ENCODE measurements at places on chromosomes 6 and 20.

DNA sequence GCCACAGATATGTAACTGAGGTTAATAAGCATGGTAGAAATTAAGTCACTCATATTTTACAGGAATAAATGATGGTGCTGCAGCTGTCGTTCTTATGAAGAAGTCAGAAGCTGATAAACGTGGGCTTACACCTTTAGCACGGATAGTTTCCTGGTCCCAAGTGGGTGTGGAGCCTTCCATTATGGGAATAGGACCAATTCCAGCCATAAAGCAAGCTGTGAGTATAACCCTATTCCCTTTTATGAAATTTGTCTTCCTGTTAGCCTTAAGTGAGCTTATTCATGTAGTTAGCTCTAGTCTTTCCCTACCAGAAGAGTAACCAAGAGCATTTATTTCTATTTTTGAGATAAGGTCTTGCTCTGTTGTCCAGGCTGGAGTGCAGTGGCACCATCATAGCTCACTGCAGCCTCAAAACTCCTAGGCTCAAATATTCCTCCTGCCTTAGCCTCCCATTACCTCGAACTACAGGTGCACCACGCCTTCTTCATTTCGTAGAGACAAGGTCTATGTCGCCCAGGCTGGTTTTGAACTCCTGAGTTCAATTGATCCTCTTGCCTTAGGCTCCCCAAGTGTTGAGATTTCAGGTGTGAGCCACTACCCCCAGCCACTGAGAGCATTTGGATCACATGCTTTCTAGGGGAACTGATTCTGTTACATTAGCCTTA is 12.0 kb downstream of the TCP1 start:
- no peak for DNase-seq

GRCh38 chr20:50873585-50873984 is 57.7 kb downstream of the ADNP start:
- DNase-seq, result no peak

DNA sequence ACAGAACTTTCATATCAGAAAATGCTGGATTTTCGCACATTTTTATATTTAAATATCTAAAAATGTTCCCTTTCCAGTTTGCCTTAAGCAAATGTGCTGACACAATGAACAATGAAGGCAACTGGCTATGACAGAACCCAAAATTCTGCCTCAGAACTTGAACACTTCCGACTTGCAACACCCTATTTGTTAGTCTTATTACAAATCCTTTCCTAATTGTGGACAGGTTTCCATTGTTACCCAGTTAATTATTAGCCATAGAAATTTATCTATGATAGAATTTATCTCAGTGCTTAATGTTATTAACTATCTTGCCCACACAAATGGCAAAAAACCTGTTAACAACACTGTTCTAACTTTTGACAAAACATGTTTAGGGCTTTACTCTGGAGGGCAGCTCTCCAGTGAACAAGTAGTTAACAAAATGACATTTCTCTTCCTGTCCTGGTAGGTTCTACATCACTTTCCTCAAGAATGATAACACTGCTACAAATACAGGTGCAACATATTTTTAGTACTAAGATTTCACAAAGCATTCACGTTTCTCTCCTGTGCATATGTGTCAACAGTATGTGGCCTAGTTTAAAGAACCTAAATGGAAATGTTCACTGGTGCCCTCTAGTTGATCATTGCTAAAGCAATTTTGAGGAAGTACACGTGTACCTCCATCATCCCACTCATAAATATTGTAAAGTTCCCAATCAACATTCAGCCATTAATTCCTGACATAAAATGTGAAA is 58.4 kb downstream of the HIVEP2 start:
- DNase-seq, result no peak

DNA sequence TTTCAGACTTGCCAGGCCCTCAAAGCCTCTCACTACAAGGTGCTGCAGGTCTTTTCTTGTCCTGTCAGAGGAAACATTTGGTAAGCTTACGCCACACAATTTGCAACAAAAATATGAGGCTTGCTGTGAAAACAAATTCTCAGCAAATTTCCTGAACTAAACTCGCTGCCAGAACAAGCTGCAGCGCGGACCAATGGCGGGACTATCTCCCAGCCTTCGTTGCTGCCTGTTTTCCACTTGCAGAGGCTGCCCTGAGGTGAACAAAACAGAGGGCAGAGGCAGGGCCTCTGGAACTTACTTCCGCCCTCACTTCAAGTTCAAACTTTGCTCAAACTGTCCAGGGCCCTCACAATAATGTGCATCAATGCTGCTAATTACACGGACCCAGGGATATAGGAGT is 12.4 kb downstream of the UQCC2 start:
- DNase-seq, result no peak

- no peak for DNase-seq
Observed at GRCh38 chr6:48037946-48038345, 73.1 kb downstream of the PTCHD4 start.

- no peak for DNase-seq
Observed at GRCh38 chr6:136136274-136136673, 113.8 kb downstream of the MTFR2 start.

GRCh38 chr6:113209315-113209714 is 647.8 kb upstream of the MARCKS start:
- no peak for DNase-seq

DNA sequence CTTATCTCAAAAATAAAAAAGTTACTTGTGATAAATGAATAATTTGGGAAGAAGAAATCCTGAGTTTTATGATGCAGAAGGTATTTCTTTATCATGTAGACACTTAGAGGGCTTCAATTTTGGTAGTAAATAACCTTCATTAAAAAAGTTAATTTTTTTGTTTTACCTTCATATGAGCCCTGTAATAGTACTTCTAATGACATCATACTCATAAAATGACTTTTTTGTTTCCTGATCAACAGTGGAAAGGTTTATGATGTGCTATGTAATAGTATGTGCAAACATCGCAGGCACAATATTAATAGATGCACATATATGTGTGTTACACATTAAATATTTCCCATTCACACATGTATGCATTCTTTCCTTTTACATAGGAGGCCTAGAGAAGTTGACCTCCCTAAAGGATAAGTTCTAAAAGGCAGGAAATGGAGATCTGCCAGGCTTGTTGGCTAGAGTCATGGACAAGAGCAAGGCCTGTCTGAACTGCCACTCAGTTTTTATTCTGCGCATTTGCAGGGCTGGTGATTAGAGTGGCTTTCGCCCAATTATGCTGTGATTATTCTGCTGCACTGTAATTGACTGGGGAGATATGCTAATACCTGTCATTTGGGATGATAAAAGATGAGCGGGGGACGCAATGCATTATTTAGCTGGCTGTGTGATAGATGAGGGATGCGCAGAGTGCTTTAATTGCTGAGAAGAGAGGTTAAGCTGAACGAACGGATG is 272.6 kb downstream of the TMEM242 start:
- no peak for DNase-seq

DNA sequence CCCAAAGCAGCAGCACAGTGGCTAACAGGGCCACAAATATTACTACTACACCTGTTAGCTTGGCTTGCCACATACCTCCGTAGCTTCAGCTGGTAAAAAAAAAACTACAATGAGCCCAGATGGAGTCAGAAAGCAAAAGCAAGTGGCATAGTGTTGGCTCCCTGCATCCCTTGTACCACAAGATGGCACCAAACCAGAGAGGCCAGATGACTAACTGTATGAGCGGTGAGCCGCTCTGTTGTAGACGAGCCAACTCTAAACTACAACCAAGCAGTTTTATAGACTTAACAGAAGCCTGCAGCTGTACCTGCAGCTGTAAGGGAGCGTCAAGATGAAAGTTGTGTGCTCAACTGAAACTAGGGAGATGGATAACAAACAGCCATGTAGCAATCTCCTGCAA is 84.5 kb upstream of the MCHR2 start:
- DNase-seq, result no peak

DNA sequence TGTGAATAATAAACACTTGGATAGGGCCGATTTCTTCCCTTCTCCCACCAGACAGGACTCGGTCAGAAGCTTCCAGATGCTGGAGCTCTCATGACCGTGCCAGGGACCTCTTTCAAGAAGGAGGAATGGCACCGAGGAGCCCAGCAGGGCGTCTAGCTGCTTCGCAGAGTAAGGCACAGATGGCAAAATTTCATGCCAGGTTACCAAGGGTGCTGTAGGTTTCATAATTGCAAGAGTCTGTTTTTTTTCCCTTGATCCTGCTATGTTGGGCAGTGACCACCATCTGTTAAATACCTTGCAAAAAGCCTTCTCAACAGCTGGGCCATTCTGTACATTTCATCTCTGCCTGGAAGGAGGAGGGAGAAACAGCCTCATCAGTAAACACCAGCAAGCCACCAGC is 111.8 kb downstream of the EDN3 start:
- no peak for DNase-seq

GRCh38 chr6:56311061-56311460 is 63.7 kb upstream of the COL21A1 start:
- DNase-seq, result no peak

GRCh38 chr6:40909811-40910210 is 129.2 kb downstream of the UNC5CL start:
- no peak for DNase-seq

GRCh38 chr20:32682508-32682987 is 8.8 kb upstream of the C20orf203 start:
- no peak for DNase-seq

GRCh38 chr6:35640017-35640664 is 48.6 kb downstream of the FKBP5 start:
- DNase-seq, result no peak

- no peak for DNase-seq
Observed at GRCh38 chr6:7050004-7050403, 57.8 kb upstream of the RREB1 start.

GRCh38 chr20:10415013-10415650 is 18.9 kb downstream of the MKKS start:
- no peak for DNase-seq

GRCh38 chr6:41551086-41551700 is 5.0 kb downstream of the FOXP4 start:
- no peak for DNase-seq

DNA sequence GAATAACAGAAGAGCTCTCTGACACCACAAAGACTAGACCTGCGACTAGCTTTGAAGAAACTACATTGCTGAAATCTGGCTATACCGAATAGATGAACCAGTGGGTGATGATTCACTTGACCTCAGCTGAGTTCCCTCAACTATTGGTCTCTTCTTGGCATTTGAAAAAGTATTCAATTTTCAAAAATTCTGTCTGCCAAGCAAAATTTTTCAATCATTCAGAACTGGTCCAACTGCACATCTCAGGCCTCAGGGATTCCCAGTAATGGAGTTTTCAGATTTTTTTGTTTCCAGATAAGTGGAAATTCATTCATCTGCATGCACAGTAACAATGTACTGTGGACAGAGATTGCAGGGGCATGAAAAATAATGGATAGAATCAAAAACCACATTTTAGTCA is 121.4 kb upstream of the NAA20 start:
- DNase-seq, result no peak

DNA sequence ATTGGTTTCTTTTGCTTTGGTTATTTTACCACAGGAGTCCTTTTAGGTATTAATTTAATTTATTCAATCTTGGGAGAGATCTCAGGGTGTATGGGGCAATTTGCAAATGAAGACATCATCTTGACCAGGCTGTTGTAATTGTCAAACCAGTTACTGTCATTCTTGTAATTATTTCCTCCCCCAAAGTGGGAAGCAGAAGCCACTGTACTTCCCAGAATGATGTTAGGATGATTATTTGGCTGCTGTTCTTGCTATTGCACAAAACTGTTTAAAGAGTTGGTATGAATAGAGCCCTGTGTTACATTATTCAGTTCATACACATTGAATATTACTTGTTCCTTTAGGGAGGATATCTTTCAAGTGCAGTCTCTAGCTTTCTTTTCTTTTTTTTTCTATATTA is 1.7 kb downstream of the TAAR6 start:
- DNase-seq, result no peak

DNA sequence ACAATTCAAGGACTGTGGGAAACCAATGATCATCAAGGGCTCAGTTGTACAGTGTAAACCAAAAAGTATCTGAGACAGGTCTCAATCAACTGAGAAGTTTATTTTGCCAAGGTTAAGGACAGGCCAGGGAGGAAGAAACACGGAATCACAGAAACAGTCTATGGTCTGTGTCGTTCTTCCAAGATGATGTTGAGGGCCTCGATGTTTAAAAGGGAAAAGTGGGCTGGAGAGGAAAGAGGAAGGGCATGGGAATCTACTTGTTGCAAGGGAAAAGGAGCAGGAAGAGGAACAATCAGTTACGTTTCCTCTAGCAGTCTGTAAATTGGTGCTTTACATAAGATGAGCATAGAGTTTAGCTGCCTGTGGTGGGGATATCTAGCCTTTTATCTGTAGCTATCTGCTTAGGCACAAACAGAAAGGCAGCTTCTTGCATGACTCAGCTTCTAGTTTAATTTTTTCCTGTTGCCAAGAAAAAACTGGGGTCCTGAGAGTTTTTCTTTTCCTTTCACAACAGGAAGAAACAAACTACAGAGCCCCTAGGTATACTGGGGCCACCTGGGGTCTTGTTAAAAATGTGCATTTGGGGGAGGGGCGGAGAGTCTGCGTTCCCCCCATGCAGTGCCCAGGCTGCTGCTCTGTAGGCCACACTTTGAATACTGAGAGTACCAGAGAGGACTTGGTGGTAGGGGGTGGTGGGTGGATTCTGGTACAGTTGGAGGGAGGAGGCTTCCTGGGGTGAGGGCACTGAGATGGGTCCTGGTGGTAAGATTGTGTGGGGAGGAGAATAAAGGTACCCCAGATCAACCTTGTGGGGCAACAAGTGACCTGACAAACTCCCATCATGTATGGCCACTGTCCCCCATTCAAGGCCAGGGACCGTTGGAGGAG is 35.3 kb upstream of the EZR start:
- DNase-seq, result no peak

DNA sequence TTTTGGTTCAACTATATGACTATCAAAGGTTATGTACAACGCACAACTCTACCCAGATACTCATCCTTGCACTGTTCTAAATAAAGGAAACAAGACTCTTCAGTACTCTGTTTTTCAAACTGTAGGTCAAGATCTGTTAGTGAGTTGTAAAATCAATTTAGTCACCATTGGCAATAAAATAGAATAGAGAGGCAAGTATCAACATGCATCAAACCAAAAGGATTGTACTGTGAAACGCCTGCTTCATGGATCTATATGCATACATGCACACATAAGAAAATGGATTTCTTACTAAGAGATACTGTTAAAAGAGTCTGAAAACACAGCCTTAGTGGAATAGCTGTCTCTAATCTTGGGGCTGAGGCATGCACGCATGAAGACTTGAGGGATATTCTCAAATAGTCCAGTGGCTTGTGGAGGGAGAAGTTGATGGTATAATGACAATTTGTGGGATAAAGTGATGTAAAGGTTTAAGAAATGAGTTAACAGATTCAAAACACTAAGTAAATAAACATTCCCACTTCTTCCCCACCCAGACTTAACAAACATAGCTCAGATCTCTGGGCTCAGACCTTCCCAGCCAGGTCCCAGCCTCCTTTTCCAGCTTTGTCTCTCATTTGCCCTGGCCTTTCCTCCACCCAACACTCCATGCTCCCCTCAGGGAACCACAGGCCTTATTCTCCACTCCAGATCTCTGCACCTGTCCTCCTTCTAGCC is 10.7 kb upstream of the LZTS3 start:
- DNase-seq, result no peak

Measured in stimulated activated CD4-positive, alpha-beta T cell treated with anti-CD3 and anti-CD28 coated beads, TNF-alpha, amount 100 ng/mL, for 48 hours (primary cell).